ENCODE measurements at places on chromosomes 13 and 19.

- no peak for DNase-seq
Observed at GRCh38 chr13:88701551-88701950, 1030.4 kb downstream of the SLITRK5 start.

- no peak for DNase-seq
Observed at GRCh38 chr13:43653395-43653794, 133.4 kb downstream of the ENOX1 start.

DNA sequence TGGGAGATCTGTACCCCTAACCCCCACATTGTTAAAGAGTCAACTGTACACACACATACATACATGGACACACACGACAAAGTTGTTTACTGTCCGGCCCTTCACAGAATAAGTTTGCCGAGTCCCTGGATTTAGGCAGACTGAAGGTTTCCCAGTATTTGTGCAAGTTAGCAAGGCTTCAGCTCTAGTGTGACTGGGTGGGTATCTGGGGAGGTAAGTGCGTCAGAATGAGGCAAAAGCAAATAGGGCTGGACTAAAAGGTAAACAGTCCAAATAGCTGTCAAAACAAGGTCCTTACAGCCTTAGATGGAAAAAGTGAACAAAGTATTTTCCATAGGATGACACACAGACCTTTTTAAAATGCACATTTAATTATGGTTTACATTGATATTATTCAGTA is 228.4 kb upstream of the UFM1 start:
- no peak for DNase-seq

DNA sequence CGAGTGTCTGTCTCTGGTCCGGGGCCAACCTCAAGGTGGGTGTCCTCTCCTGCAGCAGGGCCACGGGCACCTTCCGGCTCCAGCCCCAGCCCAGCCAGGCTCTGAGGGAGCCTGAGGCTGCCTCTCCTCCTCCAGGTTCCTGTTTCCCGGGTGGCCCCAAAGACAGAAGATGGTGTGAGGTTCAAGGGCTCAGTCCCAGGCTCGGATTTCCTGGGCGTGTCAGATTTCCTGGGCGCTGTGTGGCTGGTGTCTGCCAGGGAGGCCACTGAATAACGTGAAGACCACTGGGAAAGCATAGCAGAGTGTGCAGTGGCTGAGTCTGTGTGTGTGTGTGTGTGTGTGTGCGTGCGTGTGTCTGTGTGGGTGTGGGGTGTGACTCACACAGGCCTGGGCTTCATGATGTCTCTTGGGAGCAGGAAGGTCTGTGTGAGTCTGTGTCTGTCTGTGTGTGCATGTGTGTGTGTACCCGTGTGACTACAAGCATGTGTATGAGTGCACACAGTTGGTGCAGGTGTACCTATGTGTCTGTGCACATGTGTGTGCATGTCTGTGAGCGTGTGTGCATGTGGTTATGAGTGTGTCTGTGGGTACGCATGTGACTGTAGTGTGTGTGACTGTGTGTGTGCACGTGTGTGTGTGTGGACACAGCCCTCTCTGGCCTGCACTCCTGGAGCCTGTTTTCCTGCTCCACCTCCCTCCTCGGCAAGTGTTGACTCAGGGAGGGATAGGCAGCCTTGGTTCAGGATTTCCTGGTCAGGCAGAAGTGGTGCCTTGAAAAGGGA is 28.3 kb downstream of the CEBPA start:
- DNase-seq: no peak

GRCh38 chr13:25765266-25765665 is 286.6 kb downstream of the SHISA2 start:
- no peak for DNase-seq

DNA sequence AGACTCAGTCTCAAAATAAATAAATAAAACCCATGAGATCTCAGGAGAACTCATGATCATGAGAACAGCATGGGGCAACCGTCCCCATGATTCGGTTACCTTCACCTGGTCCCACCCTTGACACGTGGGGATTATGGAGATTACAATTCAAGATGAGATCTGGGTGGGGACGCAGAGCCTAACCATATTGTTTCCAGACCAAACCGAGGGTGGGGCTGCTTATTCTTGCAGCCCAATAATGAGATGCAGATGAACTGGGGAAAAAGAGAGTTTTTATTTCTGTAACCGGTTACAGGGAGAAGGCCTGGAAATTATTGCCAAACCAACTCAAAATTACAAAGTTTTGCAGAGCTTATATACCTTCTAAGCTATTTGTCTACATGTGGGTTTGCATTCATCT is 12.8 kb downstream of the TRAPPC2B start:
- DNase-seq: no peak

DNA sequence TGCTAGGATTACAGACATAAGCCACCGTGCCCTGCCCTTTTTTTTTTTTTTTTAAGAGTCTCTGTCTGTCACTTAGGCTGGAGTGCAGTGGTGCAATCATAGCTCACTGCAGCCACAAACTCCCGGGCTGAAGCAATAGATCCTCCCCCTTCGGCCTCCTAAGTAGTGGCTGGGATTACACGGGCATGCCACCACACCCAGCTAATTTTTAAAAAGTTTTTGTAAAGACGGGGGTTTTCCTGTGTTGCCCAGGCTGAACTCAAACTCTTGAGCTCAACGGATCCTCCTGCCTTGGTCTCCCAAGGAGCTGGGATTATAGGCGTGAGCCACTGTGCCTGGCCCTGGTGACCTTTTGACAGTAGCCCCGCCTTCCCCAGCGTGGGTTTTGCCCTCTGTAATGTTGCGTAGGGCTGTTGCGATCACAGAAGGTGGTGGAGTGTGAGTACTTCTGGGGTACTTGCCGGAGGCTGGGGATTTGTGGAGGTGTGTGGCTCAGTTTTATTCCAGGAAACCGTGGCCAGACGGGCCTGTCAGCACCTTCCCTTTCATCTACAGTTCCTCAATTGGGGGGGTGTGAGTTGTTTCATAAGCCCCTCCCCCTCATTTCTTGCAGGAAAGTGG is 11.6 kb upstream of the RETN start:
- DNase-seq: no peak

GRCh38 chr13:99000137-99000536 is 22.3 kb upstream of the DOCK9 start:
- DNase-seq: no peak
